Stimulated activated CD8-positive, alpha-beta memory T cell treated with anti-CD3 and anti-CD28 coated beads, Interleukin-2, amount 100 ng/mL, for 1 hour (primary cell): ENCODE measurements at places on chromosomes 2 and 18.

DNA sequence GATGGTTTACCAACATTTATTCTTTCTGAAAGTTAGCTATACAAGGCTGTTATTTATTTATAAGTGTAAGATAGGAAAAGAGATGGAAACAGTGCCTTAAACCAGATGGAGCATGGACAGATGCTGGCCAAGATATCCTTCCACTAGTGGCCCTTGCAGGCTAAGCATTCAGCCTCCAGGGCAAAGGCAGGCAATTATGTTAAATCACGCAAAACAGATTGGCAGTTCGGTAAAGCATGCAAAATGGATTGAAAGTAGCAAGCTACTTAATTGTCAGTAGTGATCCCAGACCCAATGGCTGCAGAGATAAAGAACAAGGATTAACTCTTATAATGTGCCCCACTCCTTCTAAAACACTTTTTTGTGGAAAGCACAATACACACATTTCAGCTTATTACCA lies 105.4 kb upstream of the MAP4K3 start:
- no peak for DNase-seq

GRCh38 chr2:19731515-19731914 lies 170.3 kb downstream of the TTC32 start:
- DNase-seq: no peak

DNA sequence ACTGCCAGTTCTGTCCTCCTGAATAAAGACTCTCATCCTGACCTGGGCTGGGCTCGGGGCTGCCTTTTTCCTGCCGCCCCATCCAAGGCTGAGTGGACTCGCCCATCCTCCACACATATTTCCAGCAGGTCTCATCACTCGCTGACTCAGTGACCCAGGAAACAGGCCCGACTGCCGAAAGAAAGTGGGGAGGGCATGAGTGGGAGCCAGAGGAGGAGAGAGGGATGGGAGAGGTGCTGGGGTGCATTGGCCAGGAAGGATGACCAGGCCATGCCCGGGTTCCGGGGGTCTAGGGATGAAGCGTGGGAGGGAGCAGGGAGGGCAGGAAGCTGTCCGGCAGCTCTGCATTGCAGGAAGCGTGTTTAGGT lies 66.7 kb downstream of the TWIST2 start:
- no peak for DNase-seq

DNA sequence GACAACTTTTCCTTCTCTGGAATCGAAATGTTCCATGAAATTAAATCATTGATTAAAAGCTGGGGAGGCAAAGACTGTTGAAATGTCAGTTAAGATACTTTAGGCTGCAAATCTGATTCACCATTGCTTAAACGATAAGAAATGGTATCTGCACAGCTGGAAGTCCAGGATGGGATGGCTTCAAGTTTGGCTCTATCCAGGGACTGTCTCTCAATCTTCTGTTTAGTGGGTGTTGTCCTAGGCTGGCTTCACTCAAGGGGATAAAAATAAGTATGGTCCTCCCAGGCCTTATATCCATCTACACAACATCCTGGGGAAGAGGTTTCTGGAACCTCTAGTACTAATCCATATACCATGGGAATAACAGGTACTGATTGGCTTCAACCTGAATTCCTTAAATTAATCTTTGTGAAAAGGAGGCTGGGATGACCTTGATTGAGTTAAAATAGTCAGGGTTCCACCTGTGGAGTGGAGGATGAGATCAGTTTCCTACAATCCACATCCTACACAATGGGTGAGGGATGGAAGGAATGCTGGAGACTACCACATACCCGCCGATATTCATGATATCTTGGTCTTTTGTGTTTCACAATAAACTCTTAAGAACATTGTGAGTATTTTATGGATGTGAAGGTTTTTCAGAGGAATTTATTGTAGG lies 156.0 kb upstream of the L3MBTL4 start:
- DNase-seq: no peak

GRCh38 chr2:124269348-124269747 lies 244.3 kb downstream of the CNTNAP5 start:
- no peak for DNase-seq
